Activated CD4-positive, CD25-positive, alpha-beta regulatory T cell treated with anti-CD3 and anti-CD28 coated beads, Interleukin-2, amount 50 U/mL, for 24 hours (primary cell): ENCODE measurements at places on chromosomes 11 and 22.

DNA sequence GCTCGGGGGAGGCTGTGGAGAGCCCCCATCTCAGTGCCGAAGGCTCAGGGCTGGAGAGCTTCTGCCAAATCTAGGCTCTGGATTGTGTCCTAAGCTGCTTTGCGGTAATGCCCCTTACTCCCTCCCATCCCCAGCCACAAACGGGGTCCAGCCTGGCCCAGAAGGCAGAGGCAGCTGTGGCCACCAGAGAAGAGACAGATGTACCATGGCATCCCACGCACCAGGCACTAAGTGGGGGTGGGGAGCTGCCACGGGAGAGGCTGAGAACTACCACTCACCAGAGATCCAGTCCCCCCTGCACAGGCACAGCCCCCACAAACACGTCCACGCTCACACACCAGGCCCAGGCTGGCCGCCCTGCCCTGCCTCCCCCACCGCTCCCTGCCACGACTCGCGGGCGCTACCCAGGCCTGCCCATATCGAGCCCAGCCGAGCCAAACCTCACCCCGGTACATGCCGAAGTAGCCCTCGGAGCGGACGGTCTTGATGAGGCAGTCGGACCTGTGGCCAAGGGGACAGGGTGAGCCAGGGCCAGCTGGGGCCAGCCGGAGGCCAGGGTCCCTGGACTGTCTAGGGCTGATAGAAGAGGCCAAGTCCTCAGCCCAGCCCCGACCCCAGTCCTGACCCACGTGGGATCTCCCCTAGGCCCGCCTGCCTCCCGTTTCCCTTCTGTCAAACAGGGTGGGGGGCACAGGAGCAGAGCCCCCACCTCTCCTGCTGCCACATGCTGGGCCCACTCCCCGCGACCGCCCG is 3.9 kb downstream of the SLC25A22 start:
- ATAC-seq: no peak

DNA sequence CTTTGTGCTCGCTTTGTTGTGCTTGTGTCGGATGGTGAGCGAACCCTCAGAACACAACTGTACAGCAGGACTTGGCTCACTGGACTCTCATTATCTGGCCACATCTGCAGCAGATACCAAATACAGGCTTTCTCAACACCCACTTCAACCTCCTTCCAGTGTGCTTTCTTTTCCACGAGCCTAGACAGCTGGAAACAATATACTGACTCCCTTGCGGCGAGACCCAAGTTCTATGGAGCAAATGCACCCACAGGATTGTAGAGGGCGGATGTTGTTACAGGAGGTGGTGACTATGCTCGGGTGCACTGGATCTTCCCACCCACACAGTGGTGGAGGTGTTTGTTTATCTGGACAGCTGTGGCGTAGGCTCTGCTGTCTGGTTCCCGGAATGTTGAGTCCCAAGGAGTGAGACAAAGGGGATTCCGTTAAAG is 204.3 kb downstream of the TENM4 start:
- ATAC-seq: no peak

DNA sequence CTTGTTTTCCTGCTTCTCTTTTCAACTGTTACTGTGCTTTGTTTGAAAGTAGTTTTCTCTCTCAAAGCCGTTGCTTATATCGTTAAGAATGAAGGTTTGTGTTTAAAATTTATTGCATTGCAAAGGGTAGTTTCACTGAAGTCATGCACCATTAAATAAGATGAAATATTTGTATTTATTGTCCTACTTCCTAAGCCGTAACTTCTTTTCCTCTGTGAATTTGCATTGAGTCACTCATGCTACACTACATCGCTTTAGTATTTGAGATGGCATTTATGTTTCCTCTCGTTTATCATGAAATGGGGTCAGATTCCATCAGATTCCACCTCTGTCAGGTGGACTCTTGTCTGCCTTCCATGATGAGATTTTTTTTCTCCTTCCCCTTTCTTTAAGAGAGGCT is 65.8 kb upstream of the RASSF10 start:
- ATAC-seq: no peak

DNA sequence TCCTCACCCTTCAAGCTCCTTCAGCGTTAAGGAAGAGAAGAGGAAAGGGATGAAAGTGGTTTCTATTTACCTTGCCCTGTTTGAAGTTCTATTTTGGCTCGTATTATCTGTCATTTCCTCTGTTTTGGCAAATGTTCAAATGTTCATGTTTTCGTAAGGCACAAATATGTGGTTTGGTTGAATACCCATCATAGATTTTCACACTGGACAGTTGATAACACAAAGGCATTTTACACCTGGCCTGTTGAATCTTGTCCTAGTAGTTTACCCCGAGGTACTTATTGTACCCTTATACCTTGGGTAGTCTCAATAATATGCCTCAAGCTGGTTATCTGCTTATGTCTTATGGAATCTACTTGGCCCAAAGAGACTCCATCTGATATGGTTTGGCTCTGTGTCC is 706.9 kb downstream of the METTL15 start:
- ATAC-seq: no peak

GRCh38 chr11:86129740-86130540 is 61.1 kb upstream of the PICALM start:
- no peak for ATAC-seq

DNA sequence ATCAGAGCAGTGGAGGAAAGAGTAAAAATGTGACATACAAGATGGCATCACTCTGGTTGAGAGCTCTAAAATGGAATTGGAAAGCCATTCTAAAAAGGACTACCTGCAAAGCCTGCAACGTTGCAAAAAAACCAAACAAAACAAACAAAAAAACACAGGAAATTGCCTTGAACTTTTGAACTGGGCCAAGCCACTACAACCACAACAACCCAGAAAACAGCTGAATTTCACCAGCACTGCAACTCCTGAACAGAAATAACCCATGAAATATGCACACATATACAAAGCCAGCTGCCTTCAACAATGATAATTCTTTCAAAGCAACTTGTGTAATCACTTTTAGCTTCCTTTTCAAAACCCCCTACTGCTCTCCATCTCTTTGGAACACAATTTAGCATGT is 326.6 kb upstream of the LRRC4C start:
- no peak for ATAC-seq

DNA sequence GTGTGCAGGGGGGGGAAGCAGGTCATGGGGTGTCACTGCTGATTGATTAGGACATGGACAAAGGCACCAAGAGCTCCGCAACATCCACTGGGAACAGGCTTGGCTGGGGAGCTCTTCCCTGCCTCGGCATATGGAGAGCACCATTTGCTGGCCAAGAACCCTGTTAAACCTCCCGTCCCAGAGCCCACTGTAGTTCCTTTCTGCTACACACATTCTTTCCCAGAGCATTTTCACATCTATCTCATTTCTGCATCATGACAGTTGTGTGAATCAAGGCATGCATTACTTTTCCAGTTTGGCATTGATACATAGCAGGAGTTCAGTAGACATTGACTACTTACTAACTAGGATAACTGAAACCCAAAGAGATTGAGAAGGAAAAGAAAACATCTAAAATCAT is 333.4 kb upstream of the B3GAT1 start:
- ATAC-seq: no peak

DNA sequence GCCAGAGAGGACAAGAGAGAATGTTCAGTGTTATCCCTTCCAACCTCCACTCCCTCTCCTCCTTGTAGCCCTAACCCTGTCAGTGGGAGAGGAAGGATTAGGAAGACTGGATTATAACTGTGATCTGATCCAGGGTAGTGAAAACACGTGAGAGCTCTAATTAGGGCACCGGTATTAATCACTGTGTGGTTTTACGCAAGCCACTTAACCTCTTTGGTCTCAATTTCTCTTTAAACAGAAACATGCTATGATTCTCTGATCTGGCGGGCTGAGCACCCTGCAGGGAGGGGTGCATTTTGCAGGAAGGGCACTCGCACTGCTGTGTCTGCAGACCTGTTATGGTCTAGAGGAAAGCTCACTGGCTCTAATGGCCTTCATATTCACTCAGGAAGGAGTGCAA is 11.5 kb downstream of the RPL27A start:
- no peak for ATAC-seq

DNA sequence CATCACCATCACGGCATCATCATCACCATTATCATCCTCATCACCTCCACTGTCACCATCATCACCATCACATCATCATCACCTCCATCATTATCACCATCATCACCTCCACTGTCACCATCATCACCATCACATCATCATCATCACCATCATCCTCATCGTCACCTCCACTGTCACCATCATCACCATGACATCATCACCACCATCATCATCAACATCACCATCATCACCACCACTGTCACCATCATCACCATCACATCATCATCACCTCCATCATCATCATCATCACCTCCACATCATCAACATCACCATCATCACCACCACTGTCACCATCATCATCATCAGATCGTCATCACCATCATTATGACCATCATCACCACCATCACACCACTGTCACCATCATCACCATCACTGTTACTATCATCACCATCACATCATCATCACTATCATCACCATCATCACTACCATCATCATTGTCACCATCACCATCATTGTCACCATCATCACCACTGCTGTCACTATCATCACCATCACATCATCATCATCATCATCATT is 32.8 kb downstream of the PARVG start:
- no peak for ATAC-seq

DNA sequence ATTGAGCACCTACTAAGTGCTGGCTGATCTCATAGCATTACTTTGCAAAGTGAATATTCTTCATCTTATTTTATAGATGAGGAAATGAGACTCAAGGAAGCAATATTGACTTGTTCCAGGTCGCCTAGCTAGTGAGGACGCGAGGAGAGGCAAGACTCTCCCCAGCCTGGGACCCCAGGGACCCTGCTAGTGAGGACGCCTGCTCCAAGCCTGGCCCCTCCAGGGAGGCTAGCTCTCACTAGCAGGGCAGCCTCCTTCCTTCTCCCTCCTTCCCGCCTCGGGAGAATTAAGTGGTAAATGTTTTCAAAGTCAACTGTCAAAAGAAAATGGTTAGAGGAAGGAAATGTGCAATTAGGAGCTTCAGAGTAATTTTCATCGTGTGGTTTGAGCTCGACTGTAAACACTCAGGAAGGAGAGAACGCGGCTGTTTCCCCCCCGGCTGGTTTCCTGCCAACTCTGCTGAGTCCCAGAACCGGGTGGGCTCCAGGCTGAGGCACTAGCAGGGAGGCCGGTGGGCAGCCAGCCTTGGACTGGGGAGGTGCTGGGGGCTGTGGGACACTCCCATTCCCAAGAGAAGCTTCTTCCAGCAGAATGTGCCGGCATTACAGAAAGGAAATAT is 17.9 kb downstream of the MYEOV start:
- no peak for ATAC-seq

DNA sequence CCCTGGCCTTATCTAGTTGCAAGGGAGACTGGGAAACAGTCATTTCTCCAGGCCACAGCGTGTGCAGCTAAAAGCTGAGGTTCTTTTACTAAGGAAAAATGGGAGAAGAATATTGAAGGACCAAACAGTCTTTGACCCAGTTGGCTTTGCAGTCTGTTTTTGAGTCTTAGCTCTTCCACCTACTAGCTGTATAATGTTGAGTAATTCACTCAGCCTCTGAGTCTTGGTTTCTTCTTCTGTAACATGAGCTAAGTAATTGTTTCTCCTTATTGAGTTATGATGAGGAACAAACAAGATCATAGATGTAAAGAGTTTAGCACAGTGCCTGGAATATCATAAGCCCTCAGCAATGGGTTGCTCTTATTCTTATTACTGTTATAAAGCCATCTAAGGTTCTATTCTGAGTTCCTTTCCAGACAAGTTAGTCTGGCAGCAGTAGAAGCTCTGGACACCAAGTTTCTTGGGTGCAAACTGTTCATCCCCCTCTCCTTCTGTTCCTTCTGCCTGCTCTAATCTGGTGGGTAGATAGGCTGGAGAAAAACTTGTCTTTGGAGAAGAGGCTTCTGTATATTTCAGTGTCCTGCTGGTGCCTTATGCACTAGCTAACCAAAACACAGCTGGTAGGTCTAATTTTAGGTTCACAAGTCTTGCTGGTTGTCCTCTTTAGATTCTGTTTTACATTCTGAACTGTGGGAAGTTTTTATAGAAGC is 13.5 kb downstream of the TRIM44 start:
- no peak for ATAC-seq

DNA sequence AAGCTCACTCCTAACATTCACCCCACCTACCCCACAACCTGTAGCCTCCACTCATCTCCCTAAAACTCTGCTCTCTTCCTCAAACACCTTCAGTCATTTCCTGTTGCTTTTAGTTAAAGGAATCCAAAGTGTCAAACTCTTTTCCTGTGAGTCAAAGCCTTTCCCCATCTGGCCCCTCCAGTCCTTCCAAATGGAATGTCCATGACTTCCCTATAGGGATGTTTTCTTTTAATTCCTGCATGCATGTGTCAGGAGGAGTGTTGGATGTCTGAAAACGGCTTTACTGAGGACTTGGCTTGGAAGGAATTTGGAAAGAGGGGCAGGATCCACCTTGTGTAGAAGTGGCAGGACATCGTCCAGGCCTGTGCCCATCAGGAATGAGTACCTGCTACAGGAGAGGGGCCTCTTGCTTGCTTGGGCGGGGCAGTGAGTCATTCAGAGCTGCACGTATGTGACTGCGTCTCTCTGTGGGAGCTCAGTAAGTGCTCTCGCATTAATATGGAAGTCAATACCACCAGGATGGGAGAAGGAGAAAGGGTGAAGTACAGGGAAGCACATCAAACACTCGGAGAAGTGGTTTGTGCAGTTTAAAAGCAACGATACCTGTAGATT is 491.9 kb downstream of the OPCML start:
- ATAC-seq: no peak

DNA sequence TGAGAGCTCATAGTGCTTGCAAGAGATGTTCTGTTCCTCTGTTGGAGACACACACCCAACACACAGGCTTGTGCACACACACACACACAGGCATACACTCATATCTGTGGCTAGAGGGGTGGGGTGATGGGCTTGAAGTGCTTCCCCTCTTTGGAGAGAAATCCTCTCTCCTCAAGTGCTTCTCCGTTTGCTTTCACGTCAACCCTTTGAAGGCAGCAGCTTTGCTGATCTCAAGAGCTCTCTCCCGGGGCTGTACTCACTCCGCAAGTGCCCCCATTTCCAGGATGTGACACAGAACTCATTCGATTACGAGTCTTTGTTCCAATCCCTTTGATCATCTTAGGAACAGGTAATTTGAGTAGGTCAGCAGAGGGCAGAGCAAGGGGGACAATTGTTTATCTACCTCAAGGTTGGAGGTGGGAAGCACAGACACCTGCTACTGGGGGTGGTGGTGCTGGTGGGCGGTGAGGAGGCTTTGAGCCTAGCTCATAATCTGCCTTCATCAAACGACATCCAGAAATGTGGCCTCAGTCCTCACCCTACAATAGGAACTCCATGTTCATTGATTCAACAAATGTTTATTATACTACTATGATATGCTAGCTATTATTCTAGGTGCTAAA is 529.8 kb upstream of the CADM1 start:
- no peak for ATAC-seq

- ATAC-seq: no peak
These were observed 195.8 kb downstream of the HIPK3 start for GRCh38 chr11:33452836-33453624.

- no peak for ATAC-seq
These were observed 171.3 kb upstream of the TMEM45B start for GRCh38 chr11:129644326-129644725.

GRCh38 chr11:776561-777287 is 563 bp downstream of the GATD1 start:
- peak; percentile 41 for ATAC-seq
